Left kidney (tissue), 8 donors: ENCODE measurements at places on chromosomes 7 and 10. TPM values are rescaled to one million over a fixed set of nuclear protein-coding genes. Genes with fewer than 3 reads are reported as not detected.

IDI2 gene
- polyA plus RNA-seq = not detected

TMEM229A gene
- polyA plus RNA-seq = 0.13 TPM

WEE2 gene
- polyA plus RNA-seq = 0.58 TPM

LRIT2 gene
- not detected for polyA plus RNA-seq

PRRT4 gene
- 0.81 TPM for polyA plus RNA-seq

SDK1 gene
- 7.1 TPM for polyA plus RNA-seq

GTF2IRD2 gene
- 44.1 TPM for polyA plus RNA-seq

PLAU gene
- polyA plus RNA-seq = 16.1 TPM

ATOH7 gene
- 1.7 TPM for polyA plus RNA-seq

ZNF488 gene
- 5.8 TPM for polyA plus RNA-seq

DKK1 gene
- polyA plus RNA-seq = 66.7 TPM

VSIR gene
- polyA plus RNA-seq = 6.3 TPM

LDB3 gene
- polyA plus RNA-seq = 1.2 TPM

CDK14 gene
- 38.6 TPM for polyA plus RNA-seq

SAMD9 gene
- 5.6 TPM for polyA plus RNA-seq

OR2A1 gene
- polyA plus RNA-seq = 1.2 TPM

ELMO1 gene
- 9.8 TPM for polyA plus RNA-seq

C7orf33 gene
- not detected for polyA plus RNA-seq
